ENCODE measurements at places on chromosomes 11 and 22.

DNA sequence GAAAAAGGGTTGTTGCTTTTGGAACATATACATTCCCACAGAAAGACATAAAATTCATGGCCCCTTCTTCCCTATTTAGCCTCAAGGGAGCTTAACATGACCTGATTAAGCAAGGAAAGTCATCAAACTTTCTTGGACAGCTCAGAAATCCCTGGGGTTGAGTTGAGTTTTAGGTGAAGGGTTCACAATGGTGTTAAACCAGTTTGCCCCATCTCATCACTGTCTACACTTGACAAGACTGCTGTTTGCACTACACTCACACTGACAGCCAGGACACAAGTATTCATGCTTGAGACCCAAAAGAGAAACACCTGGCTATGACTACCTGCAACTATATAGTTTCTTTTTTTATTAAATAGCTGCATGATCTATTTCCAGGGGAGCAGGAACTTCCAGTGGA is 209.8 kb upstream of the TMEM45B start:
- DNase-seq: no peak

GRCh38 chr11:79400717-79401330 is 40.0 kb downstream of the TENM4 start:
- no peak for DNase-seq

GRCh38 chr22:19745155-19746101 is 15.2 kb upstream of the TBX1 start:
- DNase-seq: no peak

GRCh38 chr11:103536335-103536722 is 427.1 kb downstream of the DYNC2H1 start:
- no peak for DNase-seq

- no peak for DNase-seq
These were observed 100.4 kb upstream of the NECTIN1 start for GRCh38 chr11:119829402-119829801.

- DNase-seq: no peak
These were observed 22.1 kb upstream of the PEX26 start for GRCh38 chr22:18055619-18056160.

- no peak for DNase-seq
These were observed 59.3 kb downstream of the GGTLC2 start for GRCh38 chr22:22703715-22704114.

GRCh38 chr11:104997288-104997687 is 25.7 kb downstream of the CASP5 start:
- DNase-seq: no peak

DNA sequence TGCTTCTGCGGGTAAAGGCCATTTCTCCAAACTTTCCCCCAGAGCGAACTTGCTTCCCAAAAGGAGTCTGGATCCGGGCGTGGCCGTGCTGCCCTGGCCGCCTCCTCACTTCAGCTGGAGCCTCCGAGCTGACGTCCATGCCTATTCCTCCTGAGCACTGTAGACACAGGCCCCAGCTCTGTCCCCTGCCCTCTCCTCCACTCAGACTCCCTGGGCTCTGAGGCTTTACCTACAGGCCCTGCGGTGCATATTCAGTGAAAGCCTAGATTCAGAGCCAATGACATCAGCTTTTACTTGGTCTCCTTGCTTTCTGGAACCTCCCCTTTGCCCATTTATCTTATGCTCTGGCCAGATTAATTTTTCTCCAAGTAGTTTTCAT is 9.7 kb downstream of the LRP5 start:
- no peak for DNase-seq

- DNase-seq: no peak
These were observed 31.3 kb downstream of the LMO1 start for GRCh38 chr11:8232414-8232813.

GRCh38 chr11:70207531-70208131 is 4.5 kb downstream of the FADD start:
- DNase-seq: no peak

GRCh38 chr11:69396051-69396947 is 85.2 kb upstream of the LINC01488 start:
- DNase-seq: no peak

DNA sequence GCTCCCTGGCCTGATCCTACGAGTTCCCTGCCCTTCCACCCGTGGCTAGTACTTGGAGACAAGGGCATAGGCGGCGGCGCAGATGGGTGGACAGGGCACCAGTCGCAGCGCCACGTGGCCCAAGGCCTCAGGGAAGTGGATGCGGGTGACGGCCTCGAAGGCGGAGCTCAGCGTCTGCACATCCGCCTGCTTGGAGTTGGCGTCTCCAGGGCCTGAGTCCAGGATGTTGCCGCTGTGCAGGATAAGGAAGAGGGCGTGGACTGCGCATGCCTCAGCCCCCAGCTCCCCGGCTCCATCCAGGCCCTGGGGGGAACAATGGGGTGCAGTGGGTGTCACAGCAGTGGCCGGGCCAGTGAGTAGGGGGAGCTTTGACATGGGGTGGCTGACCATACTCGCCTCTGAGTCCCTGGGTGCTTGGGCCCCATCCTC is 6.6 kb downstream of the PITPNM1 start:
- no peak for DNase-seq

DNA sequence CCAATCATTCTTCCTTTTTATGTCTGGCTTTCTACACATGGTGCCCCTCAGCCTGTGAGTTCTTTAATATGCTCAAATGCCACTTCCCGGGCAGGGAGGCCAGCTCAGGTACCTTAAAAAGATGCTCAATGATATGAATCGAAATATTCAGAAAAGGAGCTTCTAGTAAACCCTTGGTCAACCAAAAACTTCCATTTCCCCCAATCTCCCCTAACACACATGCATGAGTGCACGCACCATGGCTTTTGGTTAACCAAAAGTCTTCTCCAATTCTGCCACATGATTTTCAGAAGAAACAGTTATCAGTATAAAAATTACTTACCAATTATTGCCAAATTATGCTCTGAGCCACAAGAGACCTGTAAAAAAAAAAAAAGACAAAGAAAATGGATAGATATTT is 135.0 kb downstream of the SERGEF start:
- no peak for DNase-seq

GRCh38 chr11:129864811-129865210 is 30.6 kb downstream of the NFRKB start:
- no peak for DNase-seq

GRCh38 chr22:39664485-39665200 is 94.1 kb downstream of the CACNA1I start:
- DNase-seq: peak; percentile 37

GRCh38 chr11:70466154-70466553 is 67.8 kb downstream of the CTTN start:
- DNase-seq: no peak

DNA sequence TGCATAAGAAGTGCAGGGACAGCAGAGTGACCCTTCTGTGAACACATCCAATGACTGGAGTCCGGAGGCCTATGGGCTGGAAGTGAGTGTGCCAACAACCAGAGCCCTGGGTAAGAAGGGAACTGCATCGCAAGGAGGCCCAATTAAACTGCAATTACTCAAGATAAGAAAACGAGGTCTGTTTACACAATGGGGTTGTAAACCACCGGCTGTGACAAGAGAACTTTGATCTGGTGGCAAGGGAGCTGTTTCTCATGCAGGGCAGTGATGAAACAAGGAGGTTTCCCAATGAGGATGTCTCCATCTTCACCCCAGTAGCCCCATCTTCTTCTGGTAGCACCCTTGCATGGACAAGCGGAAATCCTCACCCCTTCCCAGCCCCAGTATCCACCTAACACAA is 21.5 kb downstream of the ETS1 start:
- DNase-seq: no peak

DNA sequence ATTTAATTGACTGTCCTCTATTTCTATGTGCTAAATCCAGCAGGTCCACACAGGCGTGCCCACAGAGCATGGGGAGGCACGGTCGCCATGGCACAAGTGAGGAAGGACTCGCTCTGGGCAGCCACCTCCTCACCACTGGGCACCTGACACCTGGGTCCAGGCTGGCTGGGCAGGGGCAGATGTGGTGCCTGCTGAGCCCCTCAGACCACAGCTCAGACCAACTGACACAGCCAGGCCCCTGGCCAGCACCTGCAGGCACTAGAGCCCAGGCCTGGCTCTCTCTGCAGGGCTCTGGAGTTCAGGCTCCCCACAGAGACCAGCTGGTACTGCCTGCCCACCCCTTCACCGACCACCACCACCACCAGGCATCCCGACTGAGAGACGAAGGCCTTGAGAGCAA is 27.9 kb downstream of the LINC01488 start:
- DNase-seq: no peak

- DNase-seq: no peak
These were observed 21.6 kb downstream of the NNMT start for GRCh38 chr11:114317787-114318137.

DNA sequence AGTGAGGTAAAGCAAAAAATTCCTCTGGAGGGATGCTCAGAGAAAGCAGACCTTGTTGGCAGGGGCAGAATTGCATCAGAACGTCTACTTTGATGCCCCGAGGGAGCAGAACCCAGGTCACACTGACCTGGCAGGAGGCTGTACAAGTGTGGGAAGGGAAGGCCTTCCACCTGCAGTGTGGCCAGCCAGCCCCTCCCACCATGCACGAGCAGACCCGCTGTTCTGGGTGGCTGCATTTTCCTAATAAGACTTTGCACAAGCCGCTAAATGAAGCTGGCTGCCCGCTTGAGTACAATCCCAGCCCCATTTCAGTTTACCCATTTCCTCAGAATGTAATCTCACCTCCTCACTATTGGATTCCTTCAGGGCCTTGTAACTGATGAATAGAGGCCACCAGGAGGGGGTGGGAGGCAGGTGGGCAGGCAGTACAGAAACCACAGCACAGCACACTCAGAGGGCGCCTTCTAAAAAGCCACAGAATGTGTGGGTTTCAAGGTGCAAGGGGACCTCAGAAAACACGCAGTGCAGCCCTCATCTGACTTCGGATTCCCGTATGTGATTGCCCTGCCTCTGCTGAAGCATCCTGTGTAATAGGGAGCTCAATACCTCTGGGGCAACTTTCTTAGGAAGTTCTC is 316.6 kb downstream of the OPCML start:
- DNase-seq: no peak

DNA sequence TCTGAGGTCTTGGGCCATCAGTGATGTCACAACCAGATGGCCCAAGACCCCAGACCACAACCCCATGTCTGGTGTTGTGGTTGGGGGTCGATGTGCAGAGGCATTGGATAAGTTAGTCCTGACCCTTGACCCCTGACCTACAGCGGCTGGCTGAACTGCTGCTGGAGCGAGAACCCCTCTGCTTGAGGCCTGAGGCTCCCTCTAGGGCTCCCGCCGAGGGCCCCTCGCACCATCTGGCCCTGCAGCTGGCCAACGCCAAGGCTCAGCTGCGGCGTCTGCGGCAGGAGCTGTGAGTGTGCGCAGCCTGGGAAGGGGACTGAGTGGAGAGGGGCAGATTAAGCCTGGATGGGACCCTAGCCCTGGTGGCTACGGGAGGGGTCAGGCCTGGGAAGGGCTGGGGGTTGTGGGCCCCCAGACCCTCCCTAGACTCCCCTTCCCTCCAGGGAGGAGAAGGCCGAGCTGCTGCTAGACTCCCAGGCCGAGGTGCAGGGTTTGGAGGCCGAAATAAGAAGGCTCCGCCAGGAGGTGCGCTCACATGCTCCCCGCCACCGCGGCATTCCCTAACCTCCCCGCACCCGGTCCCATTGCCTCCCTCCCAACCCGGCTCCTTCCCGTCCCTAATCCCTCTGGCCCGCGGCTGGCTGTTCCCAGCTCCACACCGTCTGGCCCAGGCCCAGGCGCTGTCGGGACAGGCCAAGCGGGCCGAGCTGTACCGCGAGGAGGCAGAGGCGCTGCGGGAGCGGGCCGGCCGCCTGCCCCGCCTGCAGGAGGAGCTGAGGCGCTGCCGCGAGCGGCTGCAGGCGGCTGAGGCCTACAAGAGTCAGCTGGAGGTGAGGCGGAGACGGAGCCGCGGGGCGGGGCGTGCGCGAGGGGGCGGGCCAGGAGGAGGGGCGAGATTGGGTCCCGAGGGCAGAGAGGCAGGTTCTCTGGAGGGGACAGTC is 2.1 kb downstream of the CCDC88B start:
- peak; percentile 89 for DNase-seq

- no peak for DNase-seq
These were observed 6.9 kb upstream of the SHISAL1 start for GRCh38 chr22:44319685-44320084.

DNA sequence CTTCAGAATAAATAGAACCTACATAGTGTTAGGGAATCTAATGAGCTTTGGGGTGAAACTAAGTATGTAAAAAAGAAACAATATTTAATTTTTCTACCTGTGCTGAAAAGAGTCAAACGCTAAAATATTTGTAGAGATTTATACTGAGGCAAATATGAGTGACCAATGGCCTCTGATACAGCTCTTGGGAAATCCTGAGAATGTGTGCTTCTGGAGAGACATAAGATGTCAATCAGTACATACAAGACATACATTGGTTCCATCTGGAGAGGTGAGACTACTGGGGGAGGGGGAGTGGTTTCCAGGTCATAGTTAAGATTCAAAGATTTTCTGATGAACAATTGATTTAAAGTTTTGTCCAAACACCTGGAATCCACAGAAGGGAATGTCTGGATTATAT is 970 bp downstream of the ASRGL1 start:
- no peak for DNase-seq

DNA sequence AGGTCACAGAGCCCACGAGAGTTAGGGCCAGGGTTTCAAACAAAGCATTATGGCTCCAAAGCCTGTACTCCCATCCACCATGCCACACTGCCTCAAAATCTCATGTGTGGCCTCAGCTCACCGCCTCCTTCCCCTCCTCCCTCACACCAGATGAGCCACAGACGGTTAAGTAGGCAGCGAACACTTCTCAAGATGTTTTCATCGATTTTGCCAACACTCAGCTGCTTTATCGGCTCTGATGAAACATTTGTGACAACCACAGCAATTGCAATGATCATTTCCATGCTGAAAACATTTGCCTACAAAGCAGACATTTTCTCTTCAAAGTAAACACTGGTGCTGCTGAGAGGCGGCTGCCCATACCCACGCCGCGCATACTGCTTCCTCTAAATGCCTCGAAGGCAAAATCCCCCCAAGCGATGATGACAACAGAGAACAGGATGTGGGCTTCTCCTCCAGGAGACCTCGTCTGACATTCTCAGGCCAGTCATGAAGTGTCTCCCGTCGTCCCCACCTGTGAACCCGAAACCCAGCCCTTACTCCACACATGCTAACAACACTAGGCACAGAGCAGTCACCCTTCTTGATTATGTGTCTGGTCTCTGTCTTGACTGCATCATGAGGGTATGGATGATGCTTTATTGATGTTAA is 599.2 kb downstream of the SOX6 start:
- no peak for DNase-seq
